ENCODE measurements at places on chromosomes 5 and 9.

GRCh38 chr5:178732281-178732680 is 1.8 kb upstream of the ZNF354A start:
- DNase-seq: no peak

DNA sequence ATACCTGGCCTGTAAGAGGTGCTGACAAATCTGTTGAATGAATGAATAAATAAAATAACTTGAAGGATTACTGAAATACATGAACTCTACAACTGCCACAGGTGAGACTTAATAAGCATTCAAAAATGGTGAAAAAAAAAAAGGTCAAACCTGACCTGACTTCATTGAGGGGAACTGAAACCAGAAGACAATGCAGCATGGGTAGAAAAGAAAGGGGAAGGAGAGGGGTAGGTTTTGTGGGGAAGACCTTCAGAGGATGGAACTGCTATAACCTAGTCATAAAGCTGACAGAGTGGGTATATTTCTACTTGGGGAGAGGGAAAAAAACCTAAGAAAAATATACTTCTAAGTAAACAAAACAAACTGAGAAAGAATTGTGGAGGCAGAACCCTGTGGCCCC is 56.6 kb downstream of the RASEF start:
- no peak for DNase-seq

DNA sequence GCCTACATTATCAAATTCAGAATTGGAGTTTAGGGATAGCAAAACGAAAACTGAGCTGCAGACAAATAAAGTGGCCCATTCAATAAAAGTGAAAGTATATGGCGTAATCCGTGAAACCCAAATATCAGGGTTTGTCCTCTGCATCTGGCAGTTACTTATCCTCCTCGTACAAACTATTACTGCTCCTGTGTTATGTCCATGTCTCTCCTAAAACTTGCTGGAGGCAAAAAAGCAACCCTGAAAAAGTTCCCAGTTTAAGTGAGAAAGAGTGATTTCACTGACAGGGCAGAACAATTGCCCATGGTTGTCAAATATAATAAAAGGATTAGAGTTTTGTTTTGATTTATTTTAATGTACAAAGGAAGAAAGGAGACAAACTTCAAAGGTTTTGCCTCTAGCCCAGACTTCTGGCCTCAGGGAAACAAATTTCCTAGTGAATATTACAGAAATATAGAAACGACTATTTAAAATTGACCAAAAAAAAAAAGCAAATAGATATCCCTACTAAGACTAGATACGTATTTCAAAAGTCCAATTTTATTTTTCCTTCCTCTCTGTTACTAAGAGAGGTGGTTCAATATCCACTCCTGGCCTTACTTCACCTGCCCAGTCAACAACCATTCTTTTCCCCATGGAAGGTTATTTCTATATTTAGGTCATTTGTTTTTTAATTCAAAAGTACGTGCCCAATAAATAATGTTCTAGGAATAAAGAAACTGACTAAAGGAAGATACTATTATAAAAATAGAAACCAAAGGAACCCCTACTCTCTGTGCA is 50.0 kb downstream of the NFIB start:
- no peak for DNase-seq

DNA sequence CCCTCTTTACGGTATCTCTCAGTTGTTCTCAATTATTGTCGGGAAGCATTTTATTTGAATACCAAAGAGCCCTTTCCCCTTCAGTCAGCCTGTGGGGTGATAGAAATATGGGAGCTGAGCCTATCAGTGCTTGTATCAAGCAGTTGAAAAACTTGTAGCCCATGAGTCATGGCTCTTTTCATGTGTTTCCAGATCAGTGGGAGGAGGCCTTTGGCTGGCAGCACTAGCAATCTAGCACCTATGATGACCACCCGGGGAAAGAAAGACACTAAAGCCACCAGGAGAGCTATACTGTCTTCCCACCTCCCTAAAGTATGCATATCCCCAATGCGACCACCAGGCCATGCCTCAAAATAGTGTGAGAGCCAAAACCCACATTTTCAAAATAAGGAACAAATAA is 696.9 kb upstream of the C9orf72 start:
- no peak for DNase-seq

DNA sequence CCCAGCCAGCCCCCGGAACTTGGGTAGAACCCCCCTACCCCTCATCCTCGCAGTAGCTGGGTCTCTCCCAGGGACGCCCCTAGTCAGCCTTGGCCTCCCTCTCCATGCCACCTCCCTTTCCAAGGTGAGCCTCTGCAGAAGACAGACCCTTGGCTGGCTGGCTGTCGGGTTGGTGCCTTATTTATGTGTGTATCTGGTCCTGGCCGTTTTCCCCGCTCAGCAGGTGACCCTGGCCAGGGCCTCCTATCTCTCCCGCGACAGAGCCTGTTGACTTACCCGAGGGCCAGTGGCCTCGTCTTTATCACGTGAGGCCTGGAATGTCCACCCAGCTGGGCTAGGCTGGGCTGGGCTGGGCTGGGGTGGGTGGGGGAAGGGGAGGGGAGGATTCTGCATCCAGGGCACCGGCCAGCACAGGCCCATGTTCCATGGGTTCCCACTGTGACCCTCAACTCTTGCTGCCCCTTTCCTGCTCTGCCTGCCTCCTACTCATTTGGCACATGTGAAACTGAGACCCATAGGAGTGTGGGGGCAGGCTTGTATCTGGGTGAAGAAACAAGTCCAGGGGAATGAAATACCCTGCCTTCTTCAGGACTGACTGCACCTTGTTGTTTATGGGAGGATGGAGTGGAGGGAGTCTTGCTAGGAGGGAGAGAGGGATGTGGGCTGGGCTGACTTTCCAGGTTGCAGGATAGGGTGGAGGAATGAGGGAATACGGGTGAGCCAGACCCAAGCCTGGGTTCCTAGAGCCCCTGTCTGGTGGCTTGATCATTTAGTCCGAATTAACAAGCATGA is 3.1 kb downstream of the CXXC5 start:
- DNase-seq: peak; percentile 52

All from fibroblast of skin of scalp (primary cell).